ENCODE measurements at places on chromosomes 6 and 20. TPM values are rescaled to one million over a fixed set of nuclear protein-coding genes. Genes with fewer than 3 reads are reported as not detected.

Gene C2
- total RNA-seq: 0.30 TPM

Gene ZNF334
- total RNA-seq: 1.7 TPM

Gene LST1
- not detected for total RNA-seq

Gene PGC
- not detected for total RNA-seq

Gene EPPIN
- total RNA-seq: not detected

Gene LY6G5C
- total RNA-seq: 2.2 TPM

Gene SLC22A7
- not detected for total RNA-seq

Gene BPIFA1
- total RNA-seq: not detected

Gene RUNX2
- 9.2 TPM for total RNA-seq

Gene GGTLC1
- total RNA-seq: not detected

Gene MOXD1
- 13.8 TPM for total RNA-seq

Gene SLC17A2
- not detected for total RNA-seq

Gene CDSN
- total RNA-seq: not detected

Gene CCN6
- not detected for total RNA-seq

Gene OR2H1
- not detected for total RNA-seq

Gene FLRT3
- total RNA-seq: 1.5 TPM

Gene MAP1LC3A
- 34.8 TPM for total RNA-seq

Gene L3MBTL3
- total RNA-seq: 3.3 TPM

Gene OLIG3
- total RNA-seq: not detected

Gene BPIFB4
- total RNA-seq: not detected

Data from bronchus fibroblast of lung (primary cell).